Fibroblast of skin of right quadriceps (primary cell): ENCODE measurements at places on chromosomes 1 and 21.

DNA sequence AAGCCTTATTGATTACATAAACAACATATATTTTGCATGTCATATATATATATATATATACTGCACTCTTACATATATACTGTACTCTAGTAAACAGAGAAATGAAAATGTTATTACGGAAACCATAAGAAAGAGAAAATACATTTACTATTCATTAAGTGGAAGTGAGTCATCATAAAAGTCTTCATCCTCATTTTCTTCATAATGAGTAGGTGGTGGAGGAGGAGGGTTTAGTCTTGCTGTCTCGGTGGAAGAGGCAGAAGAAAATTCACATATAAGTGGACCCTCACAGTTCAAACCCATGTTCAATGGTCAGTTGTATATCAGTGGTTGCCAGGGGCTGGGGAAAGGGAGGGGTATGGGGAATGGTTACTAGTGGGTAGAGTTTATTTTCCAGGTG, 8.0 kb upstream of the IFNLR1 start:
- DNase-seq = no peak

- DNase-seq = no peak
Measured at GRCh38 chr1:206859082-206859521, 6.3 kb upstream of the IL20 start.

- no peak for DNase-seq
Measured at GRCh38 chr1:8402109-8402710, 84.3 kb downstream of the SLC45A1 start.

DNA sequence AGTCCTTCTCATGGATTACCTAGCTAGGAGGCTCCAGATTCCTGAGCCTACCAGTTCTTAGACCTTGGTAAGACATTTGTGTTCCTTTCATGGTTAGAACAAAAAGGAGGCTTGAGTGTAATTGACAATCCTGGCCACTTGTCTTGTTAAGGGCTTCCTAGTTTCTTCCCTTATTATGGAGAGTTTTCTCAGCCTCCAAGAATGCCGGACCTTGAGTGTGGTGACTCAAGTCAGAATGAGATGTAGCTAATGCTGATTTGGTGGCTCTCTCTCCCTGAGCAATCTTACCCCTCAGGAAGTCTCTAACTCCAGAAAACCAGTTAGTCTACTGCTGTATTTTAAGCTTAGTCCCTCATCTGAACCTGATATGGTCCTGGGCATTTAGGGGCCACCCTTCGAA, 14.3 kb downstream of the CHI3L2 start:
- no peak for DNase-seq

DNA sequence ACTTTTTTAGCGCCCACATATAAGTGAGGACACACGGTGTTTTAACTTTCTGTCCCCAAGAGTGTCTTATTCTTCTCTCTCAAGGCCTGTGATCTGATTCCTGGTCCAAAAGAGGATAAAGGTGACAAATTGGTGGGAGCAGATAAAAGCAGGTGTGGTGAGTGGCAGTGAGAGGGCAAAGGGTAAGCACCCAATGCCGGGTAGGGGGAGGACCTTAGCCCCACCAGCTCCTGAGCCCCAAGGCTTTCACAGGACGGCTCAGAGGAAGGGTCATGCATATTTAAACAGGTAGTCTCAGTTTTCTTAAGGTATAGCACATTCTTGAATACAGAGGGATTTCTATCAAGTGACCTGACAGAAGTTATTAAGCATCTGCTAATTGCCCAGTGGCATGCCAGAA, 19.6 kb downstream of the LBR start:
- DNase-seq = no peak

DNA sequence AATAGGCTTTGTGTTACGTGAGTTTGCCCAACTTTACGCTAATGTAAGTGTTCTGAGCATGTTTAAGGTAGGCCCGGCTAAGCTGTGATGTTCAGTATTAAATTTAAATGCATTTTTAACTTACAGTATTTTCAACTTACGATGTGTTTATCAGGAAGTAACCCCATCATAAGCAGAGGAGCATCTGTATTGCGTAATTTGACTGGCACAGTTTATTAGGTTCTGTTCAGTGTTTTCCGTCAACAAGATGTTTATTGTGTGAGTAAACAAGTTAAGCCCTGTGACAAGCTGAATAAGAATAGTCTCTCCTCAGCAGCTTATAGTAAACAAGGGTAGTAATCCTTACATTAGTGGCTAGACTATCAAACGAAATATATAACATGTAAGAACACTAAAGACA, 27.2 kb upstream of the SHISA4 start:
- DNase-seq = no peak

- peak; percentile 62 for DNase-seq
Measured at GRCh38 chr21:37365517-37366481, 774 bp upstream of the DYRK1A start.

- DNase-seq = no peak
Measured at GRCh38 chr1:154541231-154541630, 17.2 kb downstream of the UBE2Q1 start.
